Activated T-cell treated with anti-CD3 and anti-CD28 coated beads for 48 hours (primary cell): ENCODE measurements at places on chromosomes 7 and 10.

GRCh38 chr10:130810856-130811255, 500.7 kb downstream of the TCERG1L start:
- no peak for DNase-seq

- DNase-seq: no peak
These were observed 16.9 kb downstream of the SHH start for GRCh38 chr7:155795401-155795800.

- DNase-seq: no peak
These were observed 208.2 kb downstream of the MAD1L1 start for GRCh38 chr7:2024567-2024918.

DNA sequence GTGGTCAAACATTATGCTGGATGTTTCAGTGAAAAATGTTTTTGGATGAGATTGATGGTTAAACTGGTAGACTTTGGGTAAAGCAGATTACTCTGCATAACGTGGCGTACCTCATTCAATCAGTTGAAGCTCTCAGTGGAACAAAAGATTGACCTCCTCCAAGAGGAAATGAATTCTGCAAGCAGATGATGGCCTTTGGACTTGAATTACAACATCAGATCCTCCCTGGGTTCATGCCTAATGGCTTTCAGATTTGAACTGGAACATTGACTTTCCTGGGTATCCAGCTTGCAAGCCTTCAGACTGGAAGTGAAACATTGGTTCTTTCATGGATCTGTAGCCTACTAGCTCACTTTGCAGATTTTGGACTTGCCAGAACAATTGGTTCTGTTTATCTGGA, 169.3 kb upstream of the MALRD1 start:
- DNase-seq: no peak

GRCh38 chr7:152382244-152382643, 53.6 kb downstream of the KMT2C start:
- DNase-seq: peak; percentile 23

GRCh38 chr7:151514461-151515275, 5.0 kb downstream of the RHEB start:
- no peak for DNase-seq

GRCh38 chr7:85974176-85974575, 669.5 kb upstream of the GRM3 start:
- DNase-seq: no peak
